ENCODE measurements at places on chromosomes 5 and 9. TPM values are rescaled to one million over a fixed set of nuclear protein-coding genes. Genes with fewer than 3 reads are reported as not detected.

DNA sequence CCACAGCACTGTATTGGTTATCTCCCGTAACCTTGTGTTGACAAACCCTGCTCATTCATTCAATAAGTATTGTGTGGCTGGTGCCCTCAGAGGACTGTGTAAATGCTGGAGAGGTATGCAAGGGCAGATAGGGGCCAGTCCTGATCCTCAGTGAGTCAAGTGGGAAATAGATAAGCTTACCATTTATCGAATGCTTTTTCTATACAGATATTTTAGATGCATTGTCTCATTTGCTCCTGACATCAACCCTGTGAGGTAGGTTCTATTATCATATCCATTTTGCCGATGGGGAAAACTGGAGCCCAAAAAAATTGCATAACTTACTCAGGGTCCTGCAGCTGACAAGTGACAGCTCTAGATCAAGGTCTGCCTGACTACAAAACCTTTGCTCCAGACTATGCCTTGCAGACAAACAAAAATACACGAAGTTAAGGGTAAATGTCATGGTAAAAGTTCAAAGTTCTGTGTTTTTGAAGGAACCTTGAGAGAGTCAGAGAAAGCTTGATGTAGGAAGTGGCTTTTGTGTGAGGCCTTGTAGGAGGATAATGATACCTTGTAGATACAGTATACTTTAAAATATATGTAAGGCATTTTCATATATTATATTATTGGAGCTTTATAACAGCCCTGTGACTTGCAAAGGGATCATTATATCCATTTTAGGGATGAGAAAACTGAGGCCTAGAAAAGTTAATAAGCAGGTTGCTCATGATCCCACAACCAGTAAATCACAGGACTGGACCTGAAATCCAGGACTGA, 22.7 kb downstream of the CYFIP2 start:
- DNase-seq, result no peak

Gene RIMOC1
- total RNA-seq, result 14.8 TPM

- DNase-seq, result no peak
Observed at GRCh38 chr5:173296737-173297676, 31.2 kb downstream of the STC2 start.

DNA sequence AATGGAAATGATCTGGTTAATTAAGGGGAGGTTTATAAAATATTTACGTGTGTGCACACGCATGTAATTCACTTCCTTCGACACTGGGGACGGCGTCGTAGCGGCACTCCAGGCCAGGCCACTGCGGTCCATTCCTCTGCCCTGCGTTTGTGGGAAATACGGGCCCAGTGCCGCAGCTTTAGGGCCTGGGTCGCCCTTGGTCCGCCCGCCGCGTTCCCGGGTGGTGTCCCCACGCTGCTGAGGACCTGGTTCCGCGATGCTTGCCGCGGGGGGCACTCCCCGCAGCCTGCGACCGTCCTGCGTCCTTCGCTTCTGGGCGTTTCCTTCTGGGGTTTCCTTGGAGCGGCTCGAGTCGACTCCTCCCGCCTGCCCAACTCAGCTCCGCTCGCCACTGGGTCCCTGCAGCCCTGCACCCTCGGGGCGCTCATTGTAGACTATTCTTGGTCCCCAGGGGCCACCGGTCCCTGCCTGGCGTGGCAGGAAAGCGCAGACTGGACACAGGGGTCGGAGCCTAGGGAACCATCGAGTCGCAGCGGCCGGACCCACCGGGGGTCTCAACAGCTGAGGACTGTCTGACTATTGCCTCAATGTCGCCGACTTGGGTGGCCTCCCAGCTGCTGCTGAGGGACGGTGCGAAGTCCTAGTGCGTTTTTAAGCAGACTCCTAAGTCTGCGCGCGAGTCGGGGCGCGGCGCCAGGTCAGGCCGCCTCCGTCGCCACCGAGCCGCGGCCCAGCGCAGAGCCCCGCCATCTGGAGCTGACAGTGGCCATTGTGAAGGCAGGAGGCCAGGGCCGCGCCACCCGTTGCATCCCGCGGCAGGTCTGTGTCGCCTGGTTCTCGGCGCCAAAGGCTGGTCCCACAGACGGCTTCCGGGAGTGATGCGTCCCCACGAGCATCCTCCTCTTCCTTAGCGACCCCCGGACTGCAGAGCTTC, 4.4 kb upstream of the IRX1 start:
- no peak for DNase-seq

- no peak for DNase-seq
Observed at GRCh38 chr5:74833537-74834266, 32.5 kb downstream of the FAM169A start.

DNA sequence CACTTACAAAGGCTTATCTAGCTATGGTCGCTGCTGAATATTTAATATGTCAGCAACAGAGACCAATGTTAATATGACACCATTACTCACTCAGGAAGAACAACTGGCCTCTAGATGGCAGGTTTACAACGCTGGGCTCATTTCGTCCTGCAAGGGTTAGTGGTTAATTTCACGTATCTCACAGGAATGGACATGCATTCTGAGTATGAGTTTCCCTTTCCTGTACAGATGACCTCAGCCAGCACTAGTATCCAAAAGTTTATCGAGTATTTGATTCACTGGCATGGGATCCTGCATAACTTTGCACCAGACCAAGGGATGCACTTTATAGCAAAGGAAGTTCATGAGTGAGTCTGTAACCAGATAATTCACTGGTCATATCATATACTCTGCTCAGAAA, 8.7 kb upstream of the TRPC7 start:
- peak; percentile 66 for DNase-seq

GRCh38 chr5:147949711-147950573, 43.6 kb upstream of the C5orf46 start:
- DNase-seq, result no peak

- DNase-seq, result no peak
Observed at GRCh38 chr5:143826951-143827444, 15.0 kb downstream of the HMHB1 start.

Gene FREM1
- 0.06 TPM for total RNA-seq

Gene NIPAL4
- total RNA-seq, result 0.44 TPM

- no peak for DNase-seq
Observed at GRCh38 chr5:132162945-132163344, 64.7 kb downstream of the P4HA2 start.

- no peak for DNase-seq
Observed at GRCh38 chr9:95788021-95788420, 87.5 kb upstream of the ERCC6L2 start.

- DNase-seq, result no peak
Observed at GRCh38 chr9:135503371-135504261, 3.1 kb downstream of the MRPS2 start.

Gene RGS7BP
- 24.1 TPM for total RNA-seq

DNA sequence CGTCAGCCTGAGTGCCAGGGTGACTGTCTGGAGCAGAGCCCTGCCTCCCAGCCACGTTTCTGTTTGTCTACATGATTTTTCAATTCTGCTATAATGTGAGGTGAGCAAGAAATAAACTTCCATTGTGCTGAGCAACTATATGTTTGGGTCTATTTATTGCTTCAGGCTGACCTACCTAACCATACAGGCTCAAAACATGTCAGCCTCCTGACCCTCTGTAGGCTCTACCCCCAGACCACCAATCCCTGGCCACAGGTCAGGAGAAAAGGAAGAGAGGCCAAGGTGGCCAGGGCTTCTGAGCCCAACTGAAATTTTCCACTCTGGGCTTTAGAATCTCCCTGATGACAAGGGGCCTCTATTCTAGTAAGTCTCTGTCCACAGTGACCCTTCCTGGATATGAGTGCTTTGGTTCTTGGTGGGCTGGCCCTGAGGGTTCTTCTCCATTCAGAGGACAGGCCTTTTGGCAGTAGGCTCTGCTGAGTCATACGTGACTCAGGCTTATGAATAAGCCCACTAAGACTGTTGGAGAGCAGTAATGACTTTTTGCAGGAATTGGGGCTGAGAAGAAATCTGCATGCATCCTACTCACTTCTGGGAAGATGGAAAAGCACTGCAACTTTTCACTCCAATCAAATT, 117.2 kb upstream of the TBCA start:
- peak; percentile 80 for DNase-seq

DNA sequence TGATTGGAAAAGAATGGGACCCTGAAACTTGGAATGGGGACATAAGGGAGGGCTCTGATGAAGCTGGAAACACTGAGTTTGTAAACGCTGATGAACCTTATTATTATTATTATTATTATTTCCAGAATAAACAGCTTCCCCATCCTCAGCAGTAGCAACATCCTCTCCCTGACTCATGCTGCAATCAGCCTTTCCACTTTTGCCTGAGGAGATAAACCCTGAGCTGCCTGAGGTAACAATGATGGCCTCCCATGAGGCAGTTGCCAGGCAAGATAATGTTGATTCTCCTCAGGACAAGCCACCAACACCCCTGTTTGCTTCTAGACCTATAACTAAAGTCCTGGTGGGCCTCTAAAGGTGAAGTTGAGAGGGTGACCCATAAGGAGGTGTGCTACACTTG, 139.2 kb upstream of the ATP10B start:
- DNase-seq, result no peak

- no peak for DNase-seq
Observed at GRCh38 chr9:127078336-127078735, 44.1 kb downstream of the ANGPTL2 start.

GRCh38 chr9:69211424-69212036, 37.5 kb downstream of the TJP2 start:
- no peak for DNase-seq

GRCh38 chr9:78707481-78707991, 410.6 kb downstream of the PSAT1 start:
- DNase-seq, result no peak

- DNase-seq, result no peak
Observed at GRCh38 chr5:171122372-171122771, 186.7 kb upstream of the TLX3 start.

Gene PRR16
- total RNA-seq, result 1.2 TPM

- no peak for DNase-seq
Observed at GRCh38 chr9:4886698-4887097, 94.0 kb downstream of the RCL1 start.

Gene CCL21
- total RNA-seq, result 0.64 TPM

Gene HMCN2
- not detected for total RNA-seq

GRCh38 chr5:56825222-56825824, 10.0 kb downstream of the MAP3K1 start:
- DNase-seq, result no peak

DNA sequence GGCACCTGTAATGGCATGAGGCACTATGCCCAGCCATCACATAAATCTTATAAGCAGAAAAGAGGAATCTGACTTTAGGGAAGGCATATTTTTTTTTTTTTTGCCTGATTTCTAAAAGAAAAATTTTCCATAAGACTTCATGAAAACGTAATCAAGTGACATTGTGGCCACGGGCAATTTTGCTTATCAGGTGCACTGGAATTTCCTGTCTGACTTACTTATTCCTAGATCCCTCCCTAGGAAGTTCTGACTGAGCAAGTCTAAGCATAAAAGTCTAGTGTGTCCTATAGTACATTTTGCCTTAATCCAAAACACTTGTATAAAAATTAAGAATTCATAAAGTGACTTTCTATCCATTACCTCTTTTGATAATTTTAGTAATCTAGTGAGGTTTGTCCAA, 12.5 kb downstream of the C5orf46 start:
- DNase-seq, result peak; percentile 51

- no peak for DNase-seq
Observed at GRCh38 chr5:74314906-74315305, 325.6 kb downstream of the ENC1 start.

GRCh38 chr5:2997179-2997578, 245.7 kb upstream of the IRX2 start:
- no peak for DNase-seq

Gene HRH2
- total RNA-seq, result 0.06 TPM

Gene FABP6
- not detected for total RNA-seq

Gene FCN1
- total RNA-seq, result not detected

DNA sequence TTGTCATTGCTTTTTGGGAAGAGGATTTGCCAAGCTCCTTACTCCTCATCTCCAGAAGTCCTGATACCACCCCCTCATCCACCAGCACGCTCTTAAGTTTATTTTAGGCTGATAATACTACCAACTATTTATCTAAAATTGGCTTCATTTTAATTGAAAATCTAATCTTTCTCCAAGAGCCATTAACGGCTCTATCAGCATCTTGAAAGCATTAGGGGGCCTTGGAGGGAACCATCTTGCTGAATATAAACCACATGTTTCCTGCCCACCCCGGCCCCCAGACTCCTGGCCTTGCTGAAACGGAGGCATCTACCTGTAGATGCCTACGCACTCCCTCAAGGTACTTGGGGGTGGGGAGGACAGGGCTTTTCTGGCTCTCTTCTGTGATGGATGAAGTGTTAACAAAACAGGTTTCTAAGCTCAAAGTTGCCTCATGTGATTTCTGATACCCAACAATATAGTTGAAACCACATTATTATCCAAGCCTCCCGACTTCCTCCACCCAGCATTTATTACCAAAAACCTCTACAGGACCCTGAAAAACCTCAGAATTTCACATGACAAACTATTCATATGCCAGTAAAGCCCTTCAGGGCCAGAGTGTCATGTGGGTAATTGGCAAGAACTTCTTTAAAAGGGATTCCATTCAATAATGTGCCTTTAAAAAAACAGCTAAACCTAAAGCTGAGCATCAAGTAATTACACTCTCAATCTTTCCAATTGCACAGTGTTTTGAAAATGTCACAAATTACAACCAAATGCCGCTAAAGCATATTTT, 96.7 kb downstream of the SAXO1 start:
- DNase-seq, result no peak

DNA sequence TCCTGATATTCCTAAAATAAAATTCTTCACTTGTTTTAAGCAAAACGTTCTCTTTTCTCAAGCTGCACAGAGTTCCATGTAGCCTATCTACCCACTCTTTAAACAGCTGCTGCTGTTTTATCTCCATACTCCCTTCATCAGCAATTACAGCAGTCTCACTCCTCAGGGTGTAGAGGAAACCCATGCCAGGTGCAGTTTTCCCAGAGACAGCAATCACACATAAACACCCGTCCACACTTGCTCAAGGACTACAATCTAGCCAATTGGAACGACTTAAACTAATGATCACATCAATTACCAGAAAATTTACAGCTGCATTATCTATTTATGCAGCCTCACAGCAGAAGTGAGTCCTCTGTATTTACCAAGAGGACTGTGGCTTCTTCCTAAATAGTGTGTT, 141.7 kb downstream of the HTR1A start:
- no peak for DNase-seq

Gene LHFPL2
- total RNA-seq, result 65.3 TPM

- DNase-seq, result no peak
Observed at GRCh38 chr9:123349691-123350480, 6.1 kb upstream of the CRB2 start.

Gene MXD3
- 6.0 TPM for total RNA-seq

Gene FSD1L
- total RNA-seq, result 4.5 TPM

DNA sequence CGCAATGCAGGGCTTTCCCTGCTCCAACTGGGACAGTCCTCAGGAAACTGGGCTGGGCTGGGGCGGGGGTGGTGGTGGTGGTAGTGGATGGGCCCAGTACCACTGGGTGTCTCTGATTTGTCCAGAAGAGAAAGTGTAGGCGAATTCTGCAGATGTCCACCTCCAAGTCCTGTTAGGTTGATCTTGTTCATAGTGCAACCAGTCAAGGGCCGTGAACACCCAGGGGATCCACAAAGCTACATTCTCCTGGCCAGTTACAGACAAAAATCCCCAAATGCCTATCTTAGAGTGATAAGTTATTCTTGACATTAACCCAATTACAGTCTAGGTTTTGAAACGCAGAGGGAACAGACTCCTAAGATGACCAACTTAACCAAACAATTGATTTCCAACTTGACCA, 97.5 kb upstream of the SHB start:
- DNase-seq, result no peak

Gene SLC6A7
- total RNA-seq, result not detected

Data from glomerular endothelial cell (primary cell).